HS-5 (cell line): ENCODE measurements at places on chromosomes 2 and 18.

GRCh38 chr2:171924170-171924942 is 2.1 kb downstream of the HAT1 start:
- DNase-seq = no peak

- no peak for DNase-seq
Observed at GRCh38 chr2:26519396-26520147, 41.6 kb upstream of the OTOF start.

- DNase-seq = no peak
Observed at GRCh38 chr2:188382107-188382506, 90.4 kb downstream of the GULP1 start.

GRCh38 chr2:37000318-37000717 is 34.0 kb upstream of the STRN start:
- DNase-seq = no peak

- DNase-seq = no peak
Observed at GRCh38 chr2:236452238-236452637, 117.4 kb upstream of the ACKR3 start.

DNA sequence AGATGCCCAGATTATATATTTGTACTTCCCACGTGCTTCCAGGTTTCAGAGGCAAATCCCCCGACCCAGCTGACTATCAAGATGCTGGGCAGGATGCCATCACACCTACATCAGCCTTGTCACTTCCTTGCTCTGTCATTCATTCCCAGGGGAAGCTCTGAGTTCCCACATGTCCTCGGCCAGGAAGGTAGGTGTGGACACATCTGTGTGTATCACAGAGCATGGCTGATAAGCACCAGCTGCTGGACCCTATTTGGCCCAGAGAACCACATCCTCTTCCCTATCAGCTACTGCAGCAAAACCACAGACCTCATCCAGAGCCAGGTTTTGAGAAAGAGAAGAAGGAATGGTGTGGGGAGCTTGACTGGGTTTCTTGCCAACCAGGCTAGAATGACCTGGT is 31.9 kb upstream of the ITGA6 start:
- no peak for DNase-seq

DNA sequence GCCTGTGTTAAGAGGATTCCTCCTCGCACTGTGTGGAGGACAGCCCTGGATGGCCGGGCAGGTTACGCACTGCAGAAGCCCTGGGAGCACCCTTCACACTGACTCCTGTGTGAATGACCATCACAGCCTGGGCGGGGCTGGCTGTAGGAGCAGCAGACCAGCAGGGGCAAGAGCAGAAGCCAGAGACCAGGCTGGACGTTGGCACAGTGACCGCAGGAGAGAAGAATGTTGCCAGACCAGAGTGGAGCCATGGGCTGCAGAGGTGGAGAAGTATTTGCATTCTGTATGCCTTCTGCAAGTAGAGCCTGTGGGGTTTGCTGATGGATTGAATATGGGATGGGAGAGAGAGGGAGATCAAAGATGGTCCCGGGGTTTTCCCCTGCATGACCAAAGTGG is 23.1 kb downstream of the LRRFIP1 start:
- no peak for DNase-seq

DNA sequence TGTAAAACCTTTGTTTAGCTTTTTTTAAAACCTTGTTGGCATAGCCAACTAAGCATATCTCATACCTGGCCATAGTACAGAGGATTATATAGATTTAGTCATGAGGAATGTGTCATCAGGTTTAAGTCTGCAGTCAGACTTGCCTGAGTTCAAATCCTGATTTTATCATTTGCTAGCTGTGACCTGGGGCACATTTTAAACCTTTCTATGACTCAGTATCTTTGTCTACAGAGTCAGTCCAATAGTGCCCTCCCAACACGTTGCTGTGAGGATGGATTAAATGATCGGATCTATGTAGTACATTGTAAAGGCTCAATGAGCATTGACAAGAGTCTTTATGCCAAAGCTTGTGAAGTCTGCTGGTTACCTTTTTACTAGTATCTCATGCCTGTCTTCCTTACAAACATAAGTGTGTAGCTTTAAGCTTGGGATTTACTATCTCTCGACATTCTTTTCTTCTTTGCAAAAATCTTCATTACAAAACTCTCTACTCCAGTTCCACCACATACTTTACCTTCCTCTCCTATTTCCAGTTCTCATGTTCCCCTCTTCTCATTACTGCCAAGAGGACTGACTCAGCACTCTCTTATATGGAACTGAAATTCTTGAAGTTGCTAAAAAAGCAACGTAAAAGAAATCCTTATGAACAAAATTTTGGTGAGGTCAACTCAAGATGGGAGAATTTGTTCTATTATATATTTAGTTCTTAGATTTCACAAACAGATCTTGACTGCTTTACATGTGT is 68.1 kb upstream of the RBMS1 start:
- no peak for DNase-seq
